ENCODE measurements at places on chromosomes 12 and 14.

DNA sequence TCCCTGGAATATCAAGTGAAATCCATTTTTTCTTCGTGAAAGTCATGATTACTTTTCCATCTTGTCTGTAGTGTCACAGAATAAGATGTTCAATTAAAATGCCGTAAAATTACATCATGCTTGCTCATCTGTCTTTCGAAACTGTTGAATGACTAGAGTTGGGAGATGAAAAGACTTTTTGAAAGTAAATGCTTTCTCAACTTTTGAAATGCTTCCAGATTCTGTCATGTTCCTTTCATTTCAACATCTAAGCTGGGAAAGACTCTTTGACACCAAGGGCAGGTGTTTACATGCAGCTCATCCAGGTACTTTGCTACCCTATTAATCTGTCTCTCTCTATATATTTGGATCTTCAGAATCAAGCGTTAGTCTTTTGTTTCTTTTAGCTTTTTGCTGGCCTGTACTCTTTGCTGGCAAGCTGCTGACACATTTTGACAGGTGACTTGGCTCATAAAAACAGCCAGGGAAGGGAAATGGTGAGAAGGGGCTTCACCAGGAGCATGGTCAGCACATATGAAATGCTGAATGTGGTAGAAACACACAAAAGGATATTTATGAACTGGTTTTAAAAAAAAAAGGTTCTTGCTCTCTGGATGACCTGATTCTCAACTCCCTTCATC lies 77.0 kb upstream of the METAP2 start:
- no peak for DNase-seq

- no peak for DNase-seq
These were observed 131.4 kb downstream of the RPAP3 start for GRCh38 chr12:47574252-47575021.

DNA sequence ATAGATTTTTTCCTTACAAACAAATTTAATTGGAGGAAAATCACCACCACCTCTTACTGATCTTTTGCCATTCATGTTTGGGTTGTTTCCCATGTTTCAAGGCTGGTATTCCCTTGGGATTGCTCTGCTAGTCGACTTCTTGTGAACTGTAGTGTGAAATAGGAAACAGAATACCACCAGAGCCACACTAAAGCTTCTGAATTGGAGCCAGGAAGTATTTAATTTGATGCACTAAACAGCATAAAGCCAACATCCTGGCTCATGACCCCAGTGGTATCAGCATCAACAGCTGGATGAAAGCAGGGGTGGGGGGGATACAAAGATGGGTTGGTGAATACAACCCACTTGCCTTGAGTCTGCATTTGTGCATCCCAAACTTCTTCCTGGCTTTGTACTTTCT lies 127.5 kb downstream of the TBC1D30 start:
- no peak for DNase-seq

DNA sequence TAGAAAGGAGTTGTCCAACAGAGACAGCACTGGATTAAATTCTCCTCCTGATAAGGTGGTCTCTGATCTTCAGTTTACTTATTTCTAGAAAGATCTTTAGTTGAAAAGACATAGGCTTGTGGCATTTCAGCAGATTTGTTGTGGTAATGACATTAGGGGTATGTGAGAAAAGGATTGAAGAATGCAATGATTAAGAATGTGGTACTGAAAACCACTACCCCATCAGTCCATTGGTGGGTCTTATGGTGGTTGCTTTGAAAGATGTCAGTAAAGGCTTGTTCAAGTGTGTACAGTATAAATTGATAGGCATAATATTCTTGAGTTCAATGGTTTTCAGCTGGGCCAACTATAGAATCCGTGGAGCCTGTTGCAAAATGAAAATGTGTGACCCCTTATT lies 10.8 kb downstream of the PPFIBP1 start:
- no peak for DNase-seq

GRCh38 chr12:12445165-12445881 lies 88.4 kb downstream of the BORCS5 start:
- DNase-seq: no peak

- DNase-seq: peak; percentile 65
These were observed 31.1 kb downstream of the ALDH1L2 start for GRCh38 chr12:105053116-105053572.

- no peak for DNase-seq
These were observed 19.8 kb upstream of the CAPRIN2 start for GRCh38 chr12:30774599-30774998.

DNA sequence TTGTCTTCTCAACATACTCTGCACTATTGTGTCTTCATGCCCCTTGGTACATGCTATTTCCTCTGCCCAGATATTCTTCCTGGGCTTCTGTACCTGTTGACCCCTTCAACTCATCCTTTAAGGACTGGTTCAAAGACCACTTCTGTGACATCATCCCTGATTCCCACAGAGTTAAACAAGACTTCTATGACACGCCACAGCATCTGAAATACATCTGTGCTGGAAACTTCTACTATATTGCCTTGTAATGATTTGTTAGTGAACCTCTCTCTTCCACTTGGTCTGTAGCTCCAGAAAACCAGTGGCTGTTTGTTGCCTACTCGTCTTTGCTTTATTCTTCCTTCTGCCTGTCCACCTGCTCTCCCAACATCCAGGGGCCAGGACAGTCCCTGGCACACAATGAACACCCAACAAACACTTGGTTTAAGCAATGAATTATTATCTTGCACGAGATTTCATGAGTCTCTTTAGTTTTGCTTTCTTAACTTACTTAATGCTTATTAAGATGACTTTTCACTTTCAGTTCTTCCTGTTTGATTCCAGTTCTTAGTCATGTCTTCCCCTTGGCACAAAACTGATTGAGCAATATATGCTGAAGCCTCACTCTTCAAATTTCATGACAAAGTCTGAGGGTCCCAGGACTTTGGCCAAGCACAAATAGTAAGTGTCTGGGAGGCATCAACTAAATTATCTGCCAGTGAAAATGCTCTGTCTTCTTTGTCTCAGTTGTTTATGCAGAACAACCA lies 485.9 kb downstream of the APAF1 start:
- no peak for DNase-seq

- DNase-seq: no peak
These were observed 156.2 kb downstream of the EFCAB11 start for GRCh38 chr14:89798212-89798773.

DNA sequence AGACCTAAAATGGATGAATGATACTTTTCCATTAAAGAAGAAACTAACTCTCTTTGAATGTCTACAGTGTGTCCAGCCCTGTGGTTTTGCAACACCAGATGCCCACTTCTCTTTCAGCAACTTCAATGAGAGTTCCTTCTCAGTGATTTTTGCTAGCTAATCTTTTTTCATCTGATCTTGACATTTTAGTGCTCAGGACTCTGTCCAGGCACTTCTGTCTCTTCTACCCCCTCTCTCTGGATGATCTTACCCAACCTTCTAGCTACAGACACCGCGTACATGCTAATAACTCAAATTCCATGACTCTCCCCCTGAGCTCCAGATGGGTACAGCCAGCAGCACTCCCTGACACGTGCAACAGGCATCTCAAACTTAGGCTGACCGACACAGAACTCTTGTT lies 161.1 kb upstream of the FOXN3 start:
- DNase-seq: no peak

GRCh38 chr14:100019156-100019744 lies 46.0 kb upstream of the EVL start:
- no peak for DNase-seq
